ENCODE measurements at places on chromosomes 11 and 22.

GRCh38 chr11:110337570-110338193, 41.3 kb upstream of the RDX start:
- no peak for DNase-seq

DNA sequence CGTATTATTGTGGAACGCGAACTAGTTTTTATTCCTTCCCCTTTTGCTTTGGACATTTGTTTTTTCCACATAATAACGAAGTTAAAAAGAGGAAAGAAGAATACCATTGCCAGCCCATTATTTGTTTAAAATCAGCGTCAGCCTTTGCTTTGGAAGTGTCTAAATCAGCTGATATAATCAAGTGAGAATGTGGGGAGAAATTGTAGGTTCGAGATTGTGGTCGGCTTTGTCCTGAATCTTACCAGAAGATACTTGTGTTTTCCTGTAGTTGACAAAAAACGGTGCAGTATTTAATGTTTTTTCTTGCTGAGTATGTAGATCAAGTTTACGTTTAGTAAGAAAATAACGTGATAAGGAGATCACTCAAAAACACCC, 935 bp downstream of the ZNF143 start:
- DNase-seq, result peak; percentile 51

- DNase-seq, result no peak
Observed at GRCh38 chr11:108596701-108597100, 3.1 kb upstream of the EXPH5 start.

DNA sequence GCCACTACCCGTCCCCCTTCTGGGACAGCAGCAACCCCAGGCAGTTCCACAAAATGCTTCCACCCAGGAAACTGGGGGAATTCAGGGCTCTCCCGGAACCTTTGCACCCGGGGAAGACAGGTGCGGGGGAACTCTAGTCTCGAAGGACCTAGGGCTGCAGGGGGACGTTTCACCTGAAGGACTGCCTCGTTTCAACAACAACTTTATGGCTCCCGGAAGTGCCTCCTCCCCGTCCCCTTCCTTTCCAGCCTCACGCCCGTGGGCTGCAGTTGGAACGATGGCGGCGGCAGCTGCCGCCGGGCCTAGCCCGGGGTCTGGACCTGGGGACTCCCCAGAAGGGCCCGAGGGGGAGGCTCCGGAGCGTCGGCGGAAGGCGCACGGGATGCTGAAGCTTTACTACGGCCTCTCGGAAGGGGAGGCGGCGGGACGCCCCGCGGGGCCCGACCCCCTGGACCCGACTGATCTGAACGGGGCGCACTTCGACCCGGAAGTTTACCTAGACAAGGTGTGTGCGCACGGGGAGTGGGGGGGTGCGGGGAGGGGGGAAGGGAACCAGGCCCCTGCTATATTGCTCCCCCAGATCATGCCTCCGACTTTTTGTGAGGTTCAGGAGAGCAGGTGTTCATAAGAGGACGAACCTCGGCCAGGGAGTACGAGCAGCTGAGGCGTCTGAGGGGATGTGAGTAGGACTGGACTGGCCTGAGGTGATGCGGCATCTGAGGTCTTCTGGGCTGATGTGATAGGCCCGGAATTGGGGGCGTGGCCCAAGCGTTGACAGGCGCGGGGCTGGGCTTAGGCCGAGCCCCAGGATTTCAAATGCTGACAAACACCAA, at the start of gene VPS51:
Gene VPS51 (plus strand): TSS at position 241 of the 833 bp plus-strand sequence. CDS start 37 bp downstream, at position 278.
- peak; percentile 96 for DNase-seq

- DNase-seq, result no peak
Observed at GRCh38 chr11:126991596-126991995, 9.0 kb downstream of the KIRREL3 start.

DNA sequence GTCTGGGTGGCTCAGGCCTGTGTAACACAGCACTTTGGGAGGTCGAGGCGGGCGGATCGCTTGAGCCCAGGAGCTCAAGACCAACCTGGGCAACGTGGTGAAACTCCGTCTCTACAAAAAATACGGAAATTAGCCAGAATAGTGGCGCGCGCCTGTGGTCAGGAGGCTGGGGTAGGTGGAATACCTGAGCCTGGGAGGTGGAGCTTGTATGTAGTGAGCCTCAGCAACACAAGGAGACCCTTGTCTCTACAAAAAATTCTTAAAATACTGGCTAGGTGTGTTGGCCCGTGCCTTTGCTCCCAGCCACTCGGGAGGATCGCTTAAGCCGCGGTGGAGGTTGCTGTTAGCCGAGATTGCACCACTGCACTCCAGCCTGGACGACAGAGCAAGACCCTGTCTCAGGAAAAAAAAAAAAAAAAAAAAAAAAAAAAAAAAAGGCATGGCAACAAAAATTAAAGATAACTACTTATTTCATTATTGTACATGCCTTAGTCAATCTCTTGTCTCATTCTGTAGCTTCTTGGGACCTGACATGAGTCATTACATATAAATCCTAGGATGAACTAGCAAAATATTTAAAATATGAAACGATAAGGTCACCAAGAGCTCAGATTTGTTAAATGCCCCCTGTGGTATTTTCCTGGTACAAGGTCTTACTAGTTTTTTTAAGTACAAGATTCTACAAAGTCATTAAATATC, 1.1 kb downstream of the TAF1D start:
- peak; percentile 67 for DNase-seq

DNA sequence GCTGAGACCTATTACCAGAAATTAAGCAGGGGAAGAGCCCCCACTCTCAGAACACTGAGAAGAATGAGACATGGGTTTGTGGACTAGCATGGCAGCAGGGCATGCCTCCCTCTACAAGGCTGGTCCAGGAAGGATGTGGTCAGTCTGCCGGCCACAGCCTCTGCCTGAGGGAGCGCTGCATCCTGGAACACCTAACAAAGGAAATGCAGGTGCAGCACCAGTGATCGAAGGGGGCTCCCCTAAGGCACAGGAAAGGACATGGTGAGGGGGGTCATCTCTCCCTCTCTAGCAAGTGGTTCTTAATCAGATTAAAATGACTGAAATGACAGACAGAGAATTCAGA, 40.6 kb upstream of the ARL14EP start:
- no peak for DNase-seq

- peak; percentile 86 for DNase-seq
Observed at GRCh38 chr11:124070915-124071622, 29.9 kb upstream of the OR10G7 start.

- no peak for DNase-seq
Observed at GRCh38 chr11:125274309-125274708, 109.8 kb downstream of the PKNOX2 start.

All from hematopoietic multipotent progenitor cell treated with erythropoietin and hydrocortisone succinate and interleukin-3 and kit ligand, for 17 days (in vitro differentiated cells).